Upper lobe of right lung (tissue), 1 donor: ENCODE measurements at places on chromosomes 11 and 22. TPM values are rescaled to one million over a fixed set of nuclear protein-coding genes. Genes with fewer than 3 reads are reported as not detected.

Gene FOSL1
- 3.9 TPM for total RNA-seq

- H3K36me3 ChIP-seq = no peaks in the 10 kb centered on the region
- no peak for DNase-seq
- peaks cover 18% of the 10 kb centered on the region for H3K4me1 ChIP-seq
Measured at GRCh38 chr22:38199826-38200559, 1.8 kb upstream of the MAFF start.

DNA sequence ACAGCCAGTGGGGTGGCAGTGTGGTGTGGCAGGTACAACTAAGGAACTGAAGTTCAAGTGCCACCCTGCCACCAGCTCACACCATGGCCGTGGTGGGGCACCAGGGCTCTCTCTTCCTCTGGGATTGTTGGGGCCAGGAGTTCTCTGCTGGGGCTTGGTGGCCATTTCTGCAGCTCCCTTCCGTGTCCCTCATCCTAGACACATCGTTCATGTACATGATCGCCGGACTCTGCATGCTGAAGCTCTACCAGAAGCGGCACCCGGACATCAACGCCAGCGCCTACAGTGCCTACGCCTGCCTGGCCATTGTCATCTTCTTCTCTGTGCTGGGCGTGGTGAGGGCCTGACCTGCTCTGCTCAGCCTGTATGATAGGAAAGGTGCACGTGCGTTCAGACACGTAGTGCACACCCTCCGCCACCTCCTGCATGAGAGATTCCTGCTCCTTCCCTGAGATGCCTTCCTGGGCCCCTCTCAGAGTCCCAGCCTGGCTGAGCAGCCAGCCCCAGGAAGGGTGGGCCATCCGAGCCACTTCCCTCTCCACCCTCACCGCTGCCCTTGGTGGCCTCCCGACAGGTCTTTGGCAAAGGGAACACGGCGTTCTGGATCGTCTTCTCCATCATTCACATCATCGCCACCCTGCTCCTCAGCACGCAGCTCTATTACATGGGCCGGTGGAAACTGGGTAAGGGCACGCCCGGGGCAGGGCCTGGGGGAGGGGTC, 7.3 kb upstream of the TAGLN start:
- H3K27me3 ChIP-seq = no peaks in the 10 kb centered on the region
- DNase-seq = peak; percentile 61
- H3K36me3 ChIP-seq = peaks cover 49% of the 10 kb centered on the region
- no peak overlapping the region for H3K4me3 ChIP-seq
- H3K27ac ChIP-seq = no peak overlapping the region

DNA sequence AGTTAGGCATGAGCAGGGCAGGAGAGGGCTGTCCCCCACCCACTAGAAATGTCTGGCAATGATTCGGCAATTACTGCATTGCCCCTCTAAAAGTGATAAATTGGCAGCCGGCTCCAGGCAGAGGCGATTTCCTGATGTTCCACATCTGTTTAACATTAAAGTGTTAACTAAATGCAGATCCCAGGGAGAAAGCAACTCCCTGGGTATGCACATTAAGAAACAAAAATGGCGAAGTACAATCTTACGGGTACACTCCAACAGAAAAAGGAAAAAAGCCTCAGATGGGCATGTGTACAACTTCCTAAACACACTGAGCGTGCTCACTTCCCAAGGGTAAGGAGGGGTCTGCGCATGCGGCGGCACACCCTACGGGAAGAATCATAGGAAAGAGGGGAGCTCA, 314.4 kb downstream of the CASP12 start:
- H3K27ac ChIP-seq = no peak overlapping the region
- no peaks in the 10 kb centered on the region for H3K4me1 ChIP-seq
- no peaks in the 10 kb centered on the region for H3K27me3 ChIP-seq
- DNase-seq = no peak

Gene TRIM51
- total RNA-seq = not detected

Gene FAM83F
- 0.35 TPM for total RNA-seq

- DNase-seq = no peak
- H3K27ac ChIP-seq = no peak overlapping the region
- peaks cover 7% of the 10 kb centered on the region for H3K4me1 ChIP-seq
- no peak overlapping the region for H3K4me3 ChIP-seq
- H3K27me3 ChIP-seq = peaks cover 9% of the 10 kb centered on the region
Measured at GRCh38 chr11:70756756-70757155, 358.4 kb downstream of the CTTN start.

Gene SLC22A6
- total RNA-seq = not detected

Gene BTBD18
- total RNA-seq = not detected

Gene FZD4
- total RNA-seq = 57.4 TPM

- H3K27ac ChIP-seq = no peak overlapping the region
- H3K4me3 ChIP-seq = no peak overlapping the region
- no peaks in the 10 kb centered on the region for H3K36me3 ChIP-seq
- H3K27me3 ChIP-seq = no peaks in the 10 kb centered on the region
Measured at GRCh38 chr22:23237201-23237798, 57.0 kb downstream of the BCR start.
